ENCODE measurements at places on chromosomes 5 and 9.

- no peak for DNase-seq
Observed at GRCh38 chr9:127637322-127637847, 25.3 kb downstream of the STXBP1 start.

DNA sequence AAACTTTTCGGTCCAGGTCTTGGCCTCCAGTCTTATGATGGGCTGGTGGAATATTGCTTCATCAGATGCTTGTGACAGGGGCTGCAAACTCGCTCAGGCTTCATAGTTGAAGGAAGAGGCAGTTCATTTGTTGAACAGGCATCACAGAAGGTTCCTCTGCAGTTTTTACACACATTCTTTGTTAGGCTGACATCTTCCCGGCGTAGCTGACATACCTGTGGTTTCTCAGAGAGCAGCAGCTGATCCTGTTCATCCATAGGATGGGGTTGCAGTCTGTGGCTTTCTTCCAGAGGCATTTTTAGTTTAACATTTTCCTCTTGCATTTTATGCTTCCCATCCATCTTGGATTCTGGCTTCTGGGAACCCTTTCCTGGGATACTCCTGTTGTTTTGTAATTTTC lies 1255.2 kb downstream of the EFNA5 start:
- no peak for DNase-seq

GRCh38 chr9:23615569-23615968 lies 210.5 kb downstream of the ELAVL2 start:
- no peak for DNase-seq

- no peak for DNase-seq
Observed at GRCh38 chr9:86282979-86283535, 719 bp upstream of the ISCA1 start.

- DNase-seq: no peak
Observed at GRCh38 chr5:81925009-81925408, 46.8 kb upstream of the ATG10 start.

GRCh38 chr9:6354072-6354686 lies 26.0 kb downstream of the TPD52L3 start:
- DNase-seq: peak; percentile 45

DNA sequence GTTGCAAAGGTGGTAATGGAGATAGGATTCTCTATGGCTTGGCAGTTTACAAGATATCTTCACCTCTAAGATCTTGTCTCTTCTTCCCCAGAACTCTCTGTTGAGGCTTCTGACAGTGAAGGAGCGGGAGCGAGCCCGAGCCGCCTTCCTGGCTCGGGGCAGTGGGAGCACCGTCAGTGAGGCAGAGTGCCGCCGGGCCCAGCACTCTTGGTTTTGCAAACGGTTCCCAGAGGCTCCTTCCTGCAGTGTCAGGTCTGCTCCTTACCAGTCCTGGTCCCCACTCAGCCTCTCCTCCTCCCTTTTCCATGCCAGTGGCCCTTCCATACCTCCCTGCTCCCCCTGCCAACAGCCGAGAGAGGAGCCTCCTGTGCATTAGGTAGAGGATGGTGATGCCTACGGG lies 12.6 kb upstream of the DNAJB5 start:
- DNase-seq: no peak

DNA sequence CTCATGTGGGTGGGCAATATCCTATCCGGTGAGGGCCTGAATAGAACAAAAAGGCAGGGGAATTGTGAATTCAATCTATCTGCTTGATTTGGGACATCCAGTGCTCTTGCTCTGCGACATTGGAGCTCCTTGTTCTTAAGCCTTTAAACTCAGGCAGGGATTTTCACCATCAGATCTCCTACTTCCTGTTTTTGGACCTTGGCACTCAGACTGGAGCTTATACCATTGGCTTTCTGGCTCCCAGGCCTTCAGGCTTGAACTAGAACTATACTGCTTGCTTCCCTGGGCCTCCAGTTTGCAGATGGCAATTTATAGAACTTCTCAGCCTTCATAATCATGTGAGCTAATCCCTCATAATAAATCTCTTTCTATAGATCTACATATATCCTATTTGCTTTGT lies 134.3 kb upstream of the CLINT1 start:
- DNase-seq: no peak

DNA sequence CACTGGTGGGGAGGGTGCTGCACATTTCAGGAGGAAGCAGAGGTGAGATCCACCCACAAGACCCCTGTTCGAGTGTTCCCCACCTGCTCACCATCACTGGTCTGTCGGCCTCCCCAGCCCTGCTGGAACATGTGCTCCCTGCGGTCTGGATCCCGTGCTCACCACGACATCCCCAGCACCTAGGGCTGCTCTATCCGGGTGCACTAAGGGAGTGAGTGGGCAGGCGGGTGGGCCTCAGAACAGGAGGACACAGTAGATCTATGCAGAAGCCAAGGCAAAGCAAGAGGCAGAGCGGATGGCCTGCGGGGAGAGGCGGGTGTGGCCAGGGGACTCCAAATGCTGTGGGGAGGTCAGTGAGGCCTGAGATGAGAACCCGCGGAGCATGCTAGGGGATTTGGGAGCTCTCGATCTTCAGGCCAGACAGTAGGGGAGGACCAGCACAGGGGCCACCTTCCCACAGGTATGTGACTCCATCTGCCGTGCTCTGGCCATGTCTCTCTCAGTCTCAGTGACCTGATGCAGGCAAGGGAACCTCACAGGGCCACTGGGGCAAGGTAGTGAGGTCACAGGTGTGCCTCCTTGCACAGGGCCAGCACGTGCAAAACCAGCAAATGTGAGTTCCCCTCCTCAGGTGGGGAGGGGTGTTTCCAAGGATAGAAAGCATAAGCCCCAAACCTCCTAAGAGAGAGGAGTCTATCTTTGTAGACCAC lies 134.2 kb downstream of the ZNF354C start:
- peak; percentile 35 for DNase-seq

GRCh38 chr5:146111409-146111808 lies 6.0 kb upstream of the PLAC8L1 start:
- DNase-seq: no peak

- no peak for DNase-seq
Observed at GRCh38 chr5:16755641-16756040, 138.8 kb upstream of the RETREG1 start.

GRCh38 chr5:93875693-93876092 lies 134.3 kb upstream of the POU5F2 start:
- DNase-seq: no peak

GRCh38 chr9:81861644-81862043 lies 66.6 kb upstream of the SPATA31D4 start:
- no peak for DNase-seq

DNA sequence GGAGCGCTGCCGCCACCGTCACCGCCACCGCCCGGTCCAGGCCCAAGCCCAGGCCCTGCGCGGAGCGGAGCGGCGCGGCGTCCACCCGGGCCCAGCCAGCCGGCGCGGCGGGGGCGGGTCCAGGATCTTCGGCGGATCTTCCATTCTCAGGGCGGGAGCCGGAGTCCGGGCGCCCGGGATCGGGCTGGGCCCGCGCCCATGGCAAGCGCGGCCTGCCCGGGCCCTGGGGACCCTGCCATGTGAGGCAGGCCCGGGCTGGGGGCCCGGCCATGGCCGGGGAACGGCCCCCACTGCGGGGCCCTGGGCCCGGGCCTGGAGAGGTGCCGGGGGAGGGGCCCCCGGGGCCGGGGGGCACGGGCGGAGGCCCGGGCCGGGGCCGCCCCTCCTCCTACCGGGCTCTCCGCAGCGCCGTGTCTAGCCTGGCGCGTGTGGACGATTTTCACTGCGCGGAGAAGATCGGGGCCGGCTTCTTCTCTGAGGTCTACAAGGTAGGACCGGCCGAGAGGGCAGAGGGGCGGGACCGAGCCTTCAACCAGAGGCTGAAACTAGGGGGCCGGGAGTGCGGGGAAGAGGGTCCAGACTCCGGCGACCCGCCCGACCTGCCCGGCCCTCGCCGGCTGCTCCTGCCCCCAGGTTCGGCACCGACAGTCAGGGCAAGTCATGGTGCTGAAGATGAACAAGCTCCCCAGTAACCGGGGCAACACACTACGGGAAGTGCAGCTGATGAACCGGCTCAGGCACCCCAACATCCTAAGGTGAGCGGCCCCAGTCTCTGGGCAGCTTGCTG lies 482 bp downstream of the TESK1 start:
- DNase-seq: no peak

- DNase-seq: no peak
Observed at GRCh38 chr5:83000428-83000827, 76.8 kb downstream of the TMEM167A start.

GRCh38 chr9:136792321-136793085 lies 1.4 kb downstream of the TMEM141 start:
- no peak for DNase-seq

DNA sequence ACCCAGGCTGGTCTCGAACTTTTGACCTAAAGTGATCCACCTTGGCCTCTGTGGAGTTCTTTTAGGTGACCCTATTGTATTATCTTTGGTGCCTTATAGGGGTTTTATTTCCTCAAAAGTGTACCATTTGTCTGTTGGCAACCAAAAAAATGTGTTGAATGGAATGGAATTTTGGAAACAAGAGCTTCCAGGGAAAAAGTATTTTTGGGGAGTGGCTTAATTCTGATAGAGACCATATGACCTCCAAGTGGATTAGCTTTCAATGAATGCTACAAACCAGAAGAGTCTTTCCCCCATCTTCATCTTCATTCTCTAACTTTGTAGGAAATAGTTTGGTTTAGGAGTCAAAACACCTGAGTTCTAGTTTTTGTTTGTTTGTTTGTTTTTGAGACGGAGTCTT lies 3.4 kb upstream of the OGN start:
- no peak for DNase-seq

GRCh38 chr5:177350776-177351391 lies 584 bp downstream of the LMAN2 start:
- no peak for DNase-seq

DNA sequence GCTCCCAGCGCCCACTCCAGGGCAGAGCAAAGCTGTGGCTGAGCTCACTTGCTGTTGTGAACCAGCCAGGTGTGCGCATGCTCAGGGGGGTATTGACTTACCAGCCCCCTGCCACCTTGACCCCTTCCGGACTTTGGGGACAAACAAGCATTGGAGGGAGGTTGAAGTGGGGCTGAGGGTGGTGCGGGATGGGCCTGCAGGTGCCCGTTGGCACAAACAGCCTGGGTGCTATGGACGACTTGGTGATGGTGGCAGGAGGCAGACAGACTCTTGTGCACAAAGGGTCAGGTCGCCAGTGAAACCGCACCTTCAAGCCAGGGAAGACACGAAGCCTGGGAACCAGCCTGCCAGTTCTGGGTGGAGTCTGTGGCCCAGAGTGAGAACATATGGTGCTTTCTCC lies 858.5 kb upstream of the PTPRD start:
- DNase-seq: no peak

GRCh38 chr5:152271420-152271819 lies 133.7 kb downstream of the NMUR2 start:
- no peak for DNase-seq

DNA sequence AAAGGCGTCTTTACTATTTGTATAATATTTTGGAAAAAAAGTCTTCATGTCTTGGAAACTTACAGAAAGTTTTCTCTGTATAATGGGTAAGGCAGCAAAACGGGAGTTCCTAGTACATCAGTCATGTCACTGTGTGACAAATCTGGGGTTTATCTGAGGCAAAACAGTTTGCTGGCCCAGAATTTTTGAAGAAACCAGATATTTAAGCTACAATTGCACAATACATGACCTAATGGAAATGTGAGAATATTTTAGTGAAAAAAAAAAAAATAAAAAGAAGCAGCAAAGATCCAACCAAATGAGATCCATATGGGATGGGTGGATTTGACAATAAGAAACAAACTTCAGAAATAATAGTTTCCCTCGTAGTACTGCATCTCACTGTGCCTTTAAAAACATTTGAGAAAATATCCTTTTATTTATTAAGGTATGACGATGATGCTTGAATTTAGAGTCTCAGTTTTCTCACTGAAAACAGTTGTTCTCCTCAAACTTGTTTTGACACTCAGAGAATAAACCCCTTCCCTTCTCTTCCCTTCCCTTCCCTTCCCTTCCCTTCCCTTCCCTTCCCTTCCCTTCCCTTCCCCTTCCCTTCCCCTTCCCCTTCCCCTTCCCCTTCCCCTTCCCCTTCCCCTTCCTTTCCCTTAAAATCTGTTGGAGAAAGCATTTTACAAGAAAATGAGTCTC lies 180.5 kb upstream of the TUT7 start:
- DNase-seq: no peak

GRCh38 chr9:27368316-27368985 lies 71.5 kb upstream of the EQTN start:
- peak; percentile 56 for DNase-seq

GRCh38 chr5:62652225-62652624 lies 73.6 kb downstream of the LRRC70 start:
- DNase-seq: no peak

DNA sequence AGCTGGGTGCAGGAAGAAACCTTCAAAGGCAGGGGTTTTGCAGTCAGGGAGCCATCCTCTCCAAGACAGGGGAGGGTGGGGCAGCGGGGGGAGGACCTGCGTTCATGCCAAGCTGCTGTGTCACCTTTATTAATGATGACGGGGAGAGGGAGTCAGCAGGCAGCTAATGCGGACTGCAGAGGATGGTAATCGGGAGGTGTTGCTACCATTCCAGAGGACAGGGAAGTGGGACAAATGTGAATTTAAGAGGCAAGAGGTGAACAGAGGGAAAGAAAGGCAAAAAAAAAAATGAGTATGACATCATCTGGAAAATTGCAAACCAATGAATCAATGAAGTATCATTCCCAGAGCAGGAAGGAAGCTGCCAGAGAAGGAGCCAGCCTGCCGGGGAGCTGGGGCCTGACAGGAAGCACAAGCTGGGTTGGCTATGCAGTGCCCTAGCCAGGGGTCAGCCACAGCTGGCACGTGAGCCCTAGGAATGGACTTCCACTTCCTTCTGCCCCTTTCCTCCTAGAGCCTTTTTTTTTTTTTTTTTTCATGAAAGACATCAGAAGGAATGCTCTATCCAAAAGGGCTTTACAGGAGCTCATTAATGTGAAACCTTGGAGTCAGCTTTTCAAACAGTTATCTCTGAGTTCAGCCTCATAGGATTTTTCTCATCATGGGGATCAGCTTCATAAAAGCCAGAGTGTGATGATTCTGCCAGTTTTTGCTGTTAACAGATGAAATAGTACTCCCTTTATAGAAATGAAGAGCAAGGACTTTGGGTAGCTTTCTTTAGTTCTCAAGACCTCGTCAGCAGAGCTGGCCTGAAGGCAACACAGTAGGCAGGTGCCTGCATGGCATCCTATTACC lies 9.2 kb downstream of the INSYN2B start:
- no peak for DNase-seq

Measured in right forelimb (tissue), 1 donor.